ENCODE measurements at places on chromosomes 16 and 17.

DNA sequence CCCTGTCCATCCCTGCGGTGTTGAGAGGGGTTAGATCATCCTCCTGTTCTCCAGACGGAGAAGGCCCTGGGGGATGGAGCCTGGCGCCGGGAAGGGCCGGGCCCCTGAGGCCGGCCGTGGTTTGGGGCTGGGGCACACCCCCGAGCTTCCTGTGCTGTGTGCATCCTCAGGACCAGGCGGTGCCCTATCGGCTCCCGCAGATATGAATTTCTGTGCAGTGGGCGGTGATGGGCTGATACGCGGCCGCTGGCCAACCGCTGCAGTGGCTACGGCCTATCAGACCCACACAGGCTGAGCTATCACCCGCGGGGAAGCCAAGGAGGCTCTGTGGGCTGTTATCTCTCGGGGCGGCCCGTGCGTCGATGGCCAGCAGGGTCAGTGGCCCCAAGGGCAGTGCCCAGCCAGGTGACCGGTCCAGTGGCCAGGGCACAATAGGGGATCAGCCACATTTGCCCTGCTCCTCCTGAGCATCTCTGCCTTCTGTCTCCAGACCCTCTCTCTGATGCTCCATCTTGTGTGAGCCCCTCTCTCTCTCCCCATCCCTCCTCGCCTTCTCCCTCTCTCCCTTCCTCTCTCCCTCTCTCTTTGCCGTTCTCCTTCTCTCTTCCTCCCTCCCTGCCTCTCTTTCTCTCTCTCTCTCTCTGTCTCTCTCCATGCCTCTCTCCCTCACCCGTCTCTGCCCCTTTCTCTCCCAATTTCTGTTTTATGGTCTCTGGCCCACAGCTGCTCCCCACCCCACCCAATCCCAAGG, 38.7 kb downstream of the ZFPM1 start:
- no peaks in the 10 kb centered on the region for H3K27me3 ChIP-seq
- H3K27ac ChIP-seq: no peak overlapping the region
- no peaks in the 10 kb centered on the region for H3K4me1 ChIP-seq
- no peaks in the 10 kb centered on the region for H3K36me3 ChIP-seq
- DNase-seq: no peak
- H3K4me3 ChIP-seq: no peak overlapping the region

GRCh38 chr17:15408803-15409202, 58.6 kb downstream of the CDRT4 start:
- H3K4me1 ChIP-seq: no peaks in the 10 kb centered on the region
- no peak overlapping the region for H3K4me3 ChIP-seq
- H3K27me3 ChIP-seq: no peaks in the 10 kb centered on the region
- H3K27ac ChIP-seq: no peak overlapping the region
- no peaks in the 10 kb centered on the region for H3K36me3 ChIP-seq
- no peak for DNase-seq

- H3K27me3 ChIP-seq: no peaks in the 10 kb centered on the region
- H3K36me3 ChIP-seq: no peaks in the 10 kb centered on the region
- no peak overlapping the region for H3K4me3 ChIP-seq
- H3K4me1 ChIP-seq: no peaks in the 10 kb centered on the region
These were observed 10.3 kb downstream of the ANKRD13B start for GRCh38 chr17:29603109-29603674.

GRCh38 chr16:1643521-1643920, 31.4 kb downstream of the CRAMP1 start:
- H3K4me3 ChIP-seq: no peak overlapping the region
- H3K27ac ChIP-seq: no peak overlapping the region
- peaks cover 23% of the 10 kb centered on the region for H3K4me1 ChIP-seq
- H3K27me3 ChIP-seq: no peaks in the 10 kb centered on the region
- H3K36me3 ChIP-seq: peaks cover 57% of the 10 kb centered on the region

DNA sequence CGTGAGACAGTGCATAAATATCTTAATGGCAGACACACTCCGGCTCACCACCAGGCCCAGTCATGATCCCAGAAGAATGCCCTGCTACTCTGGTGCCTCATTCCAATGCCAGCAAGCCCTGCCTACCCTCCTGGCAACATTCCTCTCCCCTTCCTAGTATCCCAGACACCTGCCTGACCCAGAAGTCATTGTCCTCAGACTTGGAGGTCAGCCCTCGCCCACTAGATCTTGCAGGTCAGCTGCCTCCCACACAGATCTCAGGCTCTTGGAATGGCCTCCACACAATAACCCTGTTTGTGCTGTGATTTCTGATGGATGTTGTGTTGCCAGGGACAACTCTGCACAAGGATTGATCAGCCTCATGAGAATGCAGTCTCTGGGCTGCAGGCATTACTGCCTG, 1.8 kb upstream of the TEX2 start:
- H3K36me3 ChIP-seq: no peaks in the 10 kb centered on the region
- DNase-seq: no peak
- H3K4me3 ChIP-seq: no peak overlapping the region
- peaks cover 31% of the 10 kb centered on the region for H3K27me3 ChIP-seq
- peaks cover 49% of the 10 kb centered on the region for H3K4me1 ChIP-seq
- no peak overlapping the region for H3K27ac ChIP-seq

DNA sequence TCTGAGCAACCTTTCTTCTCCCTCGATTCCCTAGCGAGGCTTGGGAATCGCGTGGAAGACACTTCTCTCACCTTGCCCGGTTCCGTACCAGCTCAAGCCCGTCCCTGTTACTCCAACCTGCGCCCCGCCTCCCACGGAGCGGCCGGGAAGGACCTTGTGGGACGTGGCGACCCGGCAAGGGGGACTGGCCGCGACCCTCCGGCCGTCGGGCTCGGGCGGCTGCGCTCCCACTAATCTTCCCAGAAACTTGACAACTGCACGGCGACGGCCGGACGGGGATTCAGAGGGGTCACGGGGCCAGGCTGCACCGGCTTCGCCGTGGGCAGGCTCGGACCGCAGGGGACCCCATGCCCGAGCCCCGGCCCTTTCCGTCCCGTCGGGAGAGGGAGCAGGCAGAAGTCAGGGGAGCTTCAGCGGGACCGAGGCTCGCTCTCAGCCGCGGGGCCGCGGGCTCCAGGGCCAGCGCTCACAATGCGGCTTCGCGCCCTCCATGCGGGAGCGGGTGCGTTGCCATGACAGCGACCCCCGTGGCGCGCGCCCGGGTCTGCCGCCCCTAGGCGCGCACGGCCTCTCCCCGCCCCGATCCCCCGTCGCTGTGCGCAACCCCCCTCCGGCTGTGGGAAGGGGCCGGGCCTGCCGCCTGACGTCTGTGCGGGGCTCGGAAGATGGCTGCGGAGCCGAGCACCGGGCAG, at the start of gene SGSM2:
TSS of gene SGSM2 (plus strand) at position 650 of the 692 bp plus-strand sequence. CDS start 188 bp downstream, outside the sequence.
- peaks cover 7% of the 10 kb centered on the region for H3K36me3 ChIP-seq
- peak; percentile 57 for DNase-seq
- peak within 1 kb of the TSS; percentile 94 for H3K27ac ChIP-seq
- no peaks in the 10 kb centered on the region for H3K27me3 ChIP-seq
- H3K4me1 ChIP-seq: peaks cover 5% of the 10 kb centered on the region
- H3K4me3 ChIP-seq: peak within 1 kb of the TSS; percentile 87

DNA sequence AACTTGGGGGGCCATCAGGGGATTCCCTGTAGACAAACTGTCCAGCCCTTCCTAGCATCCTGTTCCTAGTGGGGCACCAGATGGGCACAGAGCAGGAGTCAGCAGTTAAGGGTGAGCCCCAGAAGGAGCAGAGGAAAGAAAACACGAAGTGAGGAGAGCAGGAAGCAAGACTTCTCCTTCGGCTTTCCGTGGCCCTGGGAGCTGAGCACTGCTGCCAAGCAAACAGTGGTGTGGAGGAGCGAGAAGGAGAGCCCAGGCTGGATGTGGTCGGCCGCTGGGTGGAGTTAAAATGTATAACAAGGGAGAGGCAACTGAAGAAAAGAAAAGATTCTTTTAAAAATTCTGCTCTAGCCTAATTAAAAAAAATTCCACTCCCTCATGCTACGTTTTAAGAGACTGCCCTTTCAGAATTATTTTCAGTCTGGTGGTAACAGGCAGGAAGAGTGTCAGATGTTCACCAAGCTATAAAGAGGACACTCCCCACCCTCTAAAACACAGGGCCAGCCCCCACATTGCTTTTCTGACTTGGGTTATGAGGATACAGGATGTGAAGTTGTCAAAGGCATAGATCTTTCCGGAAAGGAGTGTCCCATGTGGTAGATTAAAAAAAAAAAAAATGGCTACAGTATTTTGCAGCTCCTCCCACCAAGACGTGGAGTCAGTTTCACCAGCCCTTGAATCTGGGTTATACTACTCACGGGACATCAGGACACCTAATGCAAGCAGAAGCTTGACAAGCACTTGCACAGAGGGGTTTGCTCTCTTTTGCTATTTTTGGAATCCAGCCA, 74.9 kb upstream of the ZFHX3 start:
- peak overlapping the region; percentile 41 for H3K27ac ChIP-seq
- DNase-seq: no peak
- H3K4me1 ChIP-seq: peaks cover 12% of the 10 kb centered on the region
- no peaks in the 10 kb centered on the region for H3K36me3 ChIP-seq

DNA sequence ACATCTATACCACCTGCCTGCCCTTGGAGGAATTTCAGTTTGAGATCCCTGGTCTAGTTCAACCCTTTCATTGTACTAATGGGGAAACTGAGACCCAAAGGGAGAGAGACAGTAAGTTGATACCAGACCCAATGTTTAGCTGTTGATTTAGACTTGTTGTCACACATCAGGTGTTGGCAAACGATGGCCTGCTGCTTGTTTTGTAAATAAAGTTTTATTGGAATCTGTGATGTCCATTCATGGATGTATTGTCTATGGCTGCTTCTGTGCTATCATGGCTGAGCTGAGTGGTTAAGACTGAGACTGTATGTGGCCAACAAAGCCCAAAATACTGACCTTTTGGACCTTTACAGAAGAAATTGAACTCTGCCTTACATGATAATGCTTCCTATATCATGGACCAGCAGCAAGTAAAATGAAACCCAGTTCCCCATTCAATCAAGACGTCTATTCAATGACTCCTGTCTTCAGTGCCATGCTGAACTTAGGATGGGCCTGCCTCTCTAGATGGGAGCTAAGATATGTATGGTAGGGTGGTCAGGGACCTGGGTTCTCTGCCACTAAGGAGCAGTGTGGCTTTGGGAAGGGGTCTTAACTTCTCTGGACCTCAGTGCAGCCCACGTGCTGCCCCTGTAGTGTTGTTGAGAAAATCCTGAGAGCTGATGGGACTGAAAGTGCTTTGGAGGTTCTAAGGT, 111.0 kb downstream of the IRX5 start:
- H3K4me1 ChIP-seq: no peaks in the 10 kb centered on the region
- H3K4me3 ChIP-seq: no peak overlapping the region
- no peak overlapping the region for H3K27ac ChIP-seq
- DNase-seq: no peak
- H3K27me3 ChIP-seq: peaks cover 1% of the 10 kb centered on the region

DNA sequence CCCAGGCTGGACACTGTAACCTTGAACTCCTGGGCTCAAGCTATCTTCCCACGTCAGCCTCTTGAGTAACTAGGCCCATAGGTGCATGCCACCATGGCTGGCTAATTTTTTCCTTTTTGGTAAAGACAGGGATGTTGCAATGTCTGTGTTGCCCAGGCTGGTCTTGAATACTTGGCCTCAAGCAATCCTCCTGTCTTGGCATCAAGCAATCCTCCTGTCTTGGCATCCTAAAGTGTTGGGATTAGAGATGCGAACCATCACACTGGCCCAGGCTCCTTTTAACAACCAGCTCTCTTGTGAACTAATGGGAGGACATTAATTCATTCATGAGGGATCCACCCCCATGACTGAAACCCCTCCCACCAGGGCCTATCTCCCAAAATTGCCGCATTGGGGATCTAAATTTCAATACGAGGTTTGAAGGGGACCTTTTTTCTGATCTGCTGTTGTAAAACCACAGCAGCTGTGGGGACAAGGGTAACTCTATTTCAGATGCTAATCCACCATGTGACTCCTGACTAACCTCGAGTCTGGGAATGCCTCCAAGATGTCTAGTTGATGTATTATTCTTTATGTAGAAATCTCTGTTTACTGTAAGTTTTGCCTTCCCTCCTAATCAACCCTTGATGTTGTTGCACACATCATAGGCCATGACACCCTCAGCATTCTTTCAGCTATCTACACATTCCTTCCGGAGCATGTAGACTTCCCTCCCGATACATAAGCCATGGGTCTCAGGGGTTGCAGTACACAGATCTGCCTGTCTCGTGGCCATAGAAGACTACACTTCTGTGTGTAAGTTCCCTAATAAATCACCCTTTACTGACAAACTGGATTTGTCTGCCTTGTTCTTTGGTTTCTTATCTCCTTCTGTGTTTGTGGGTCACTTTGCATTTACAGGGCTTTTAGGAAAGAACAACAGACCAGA, 37.6 kb downstream of the RNF112 start:
- no peak overlapping the region for H3K27ac ChIP-seq
- H3K36me3 ChIP-seq: peaks cover 1% of the 10 kb centered on the region
- DNase-seq: no peak
- peaks cover 30% of the 10 kb centered on the region for H3K27me3 ChIP-seq
- no peak overlapping the region for H3K4me3 ChIP-seq

GRCh38 chr17:5198472-5198871, 6.8 kb upstream of the ZNF594 start:
- H3K27ac ChIP-seq: no peak overlapping the region
- DNase-seq: no peak
- no peaks in the 10 kb centered on the region for H3K36me3 ChIP-seq
- no peaks in the 10 kb centered on the region for H3K4me1 ChIP-seq

DNA sequence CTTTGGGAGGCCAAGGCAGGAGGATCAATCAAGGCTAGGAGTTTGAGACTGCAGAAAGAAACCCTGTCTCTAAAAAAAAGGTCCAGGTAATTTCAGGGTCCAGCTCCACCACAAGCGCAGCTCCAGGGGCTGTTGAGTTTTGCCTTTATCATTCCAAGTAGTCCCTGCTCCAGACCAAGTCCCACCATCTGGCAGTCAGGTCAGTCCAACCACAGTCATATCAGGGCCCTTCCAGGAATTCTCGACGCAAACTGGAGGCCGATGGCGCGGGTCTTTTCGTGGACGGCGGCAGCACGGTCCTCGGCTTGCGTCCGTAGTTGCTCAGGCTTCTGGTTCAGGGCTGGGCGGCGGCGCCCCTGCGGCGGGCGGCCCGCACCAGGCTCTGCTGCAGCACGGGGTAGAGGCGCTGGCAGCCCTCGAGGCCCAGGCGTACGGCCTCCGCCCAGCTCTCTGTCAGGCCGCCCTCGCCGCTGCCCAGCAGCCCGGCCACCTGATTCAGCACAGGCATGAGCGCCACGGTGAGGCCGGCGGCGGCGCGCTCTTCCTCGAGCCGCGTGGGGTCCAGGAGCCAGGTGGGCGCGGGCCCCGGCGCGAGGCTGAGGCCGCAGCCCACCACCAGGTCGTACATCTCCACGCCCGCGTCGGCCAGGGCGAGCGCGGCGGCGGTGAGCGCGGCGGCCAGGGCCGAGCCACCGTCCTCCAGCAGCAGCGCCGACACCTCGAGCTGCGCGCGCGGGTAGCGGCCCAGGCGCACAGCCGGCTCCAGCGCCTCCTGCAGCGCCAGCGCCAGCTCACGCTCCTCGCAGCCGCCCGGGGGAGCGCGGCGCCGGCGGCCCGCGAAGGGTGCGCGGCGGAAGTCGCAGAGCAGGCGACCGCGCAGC, 752 bp downstream of the EXOSC6 start:
- H3K4me3 ChIP-seq: peak overlapping the region; percentile 87
- peaks cover 27% of the 10 kb centered on the region for H3K36me3 ChIP-seq
- peak; percentile 20 for DNase-seq
- H3K27ac ChIP-seq: peak overlapping the region; percentile 70

GRCh38 chr17:82317394-82318168, at the start of gene CD7:
Gene CD7 (minus strand): TSS chr17:82317608. CDS start chr17:82317495, 113 bp downstream.
- peaks cover 10% of the 10 kb centered on the region for H3K4me1 ChIP-seq
- no peaks in the 10 kb centered on the region for H3K27me3 ChIP-seq
- peaks cover 22% of the 10 kb centered on the region for H3K36me3 ChIP-seq
- no peak within 1 kb of the TSS for H3K27ac ChIP-seq
